ENCODE measurements at places on chromosomes 3 and 15.

DNA sequence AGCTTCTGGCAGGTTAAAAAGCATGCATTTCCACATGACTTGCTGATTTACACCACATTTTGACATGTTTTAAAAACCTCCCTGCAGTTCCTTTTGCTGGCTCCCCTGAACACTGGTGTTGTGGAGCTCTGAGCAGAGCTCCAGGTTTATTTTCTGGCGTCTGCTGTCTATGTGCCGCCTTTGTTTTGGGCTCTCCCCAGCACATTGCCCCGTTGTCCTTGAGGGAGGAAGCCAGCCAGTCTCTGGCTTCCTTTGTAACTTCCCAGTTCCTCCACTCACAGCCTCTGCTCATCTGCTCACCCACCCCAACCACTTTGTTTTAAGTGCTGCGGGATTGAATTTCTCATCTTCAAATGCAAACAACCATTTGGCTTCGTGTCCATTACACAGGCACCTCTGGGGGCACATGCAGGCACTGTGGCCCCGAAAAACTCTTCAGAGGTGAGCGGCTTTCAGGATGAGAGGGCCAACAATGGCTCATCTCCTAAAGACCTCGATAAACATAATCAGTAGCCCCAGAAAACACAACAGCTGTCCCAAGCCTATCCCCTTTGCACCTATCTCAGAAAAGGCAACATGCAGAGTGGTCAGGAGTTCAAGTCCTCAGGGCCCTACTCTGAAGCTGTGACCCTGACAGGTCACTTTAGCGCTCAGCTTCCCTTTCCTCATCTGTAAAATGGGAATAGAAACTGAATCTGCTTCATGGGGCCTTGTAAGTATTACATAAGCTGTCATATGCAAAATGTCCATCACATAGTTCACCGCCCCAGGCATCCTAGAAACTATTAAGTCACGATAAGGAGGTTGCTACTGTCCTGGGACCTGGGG lies 1.3 kb upstream of the MEF2A start:
- no peak for DNase-seq

- DNase-seq = no peak
Observed at GRCh38 chr3:112395181-112395895, 62.4 kb downstream of the CD200 start.

- no peak for DNase-seq
Observed at GRCh38 chr3:142998439-142998838, 2.9 kb upstream of the U2SURP start.

DNA sequence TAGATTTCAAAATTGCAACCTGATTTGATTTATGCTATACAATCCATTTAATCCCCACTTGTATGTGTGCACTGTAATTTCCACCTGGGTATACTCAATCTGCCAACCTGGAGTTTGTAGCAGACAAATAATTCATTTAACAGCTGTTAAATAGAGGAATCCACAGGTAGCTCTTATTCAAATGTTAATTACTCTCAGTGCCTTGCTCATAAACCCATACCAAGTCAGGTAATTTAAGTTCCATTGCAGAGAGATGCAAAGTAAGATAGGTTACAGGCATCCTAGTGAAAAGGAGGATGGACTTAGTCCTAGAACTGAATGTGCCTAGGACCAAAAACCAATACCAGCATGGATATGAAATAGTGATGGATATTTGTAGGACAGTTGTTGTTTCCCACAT lies 674.2 kb downstream of the TBL1XR1 start:
- no peak for DNase-seq

DNA sequence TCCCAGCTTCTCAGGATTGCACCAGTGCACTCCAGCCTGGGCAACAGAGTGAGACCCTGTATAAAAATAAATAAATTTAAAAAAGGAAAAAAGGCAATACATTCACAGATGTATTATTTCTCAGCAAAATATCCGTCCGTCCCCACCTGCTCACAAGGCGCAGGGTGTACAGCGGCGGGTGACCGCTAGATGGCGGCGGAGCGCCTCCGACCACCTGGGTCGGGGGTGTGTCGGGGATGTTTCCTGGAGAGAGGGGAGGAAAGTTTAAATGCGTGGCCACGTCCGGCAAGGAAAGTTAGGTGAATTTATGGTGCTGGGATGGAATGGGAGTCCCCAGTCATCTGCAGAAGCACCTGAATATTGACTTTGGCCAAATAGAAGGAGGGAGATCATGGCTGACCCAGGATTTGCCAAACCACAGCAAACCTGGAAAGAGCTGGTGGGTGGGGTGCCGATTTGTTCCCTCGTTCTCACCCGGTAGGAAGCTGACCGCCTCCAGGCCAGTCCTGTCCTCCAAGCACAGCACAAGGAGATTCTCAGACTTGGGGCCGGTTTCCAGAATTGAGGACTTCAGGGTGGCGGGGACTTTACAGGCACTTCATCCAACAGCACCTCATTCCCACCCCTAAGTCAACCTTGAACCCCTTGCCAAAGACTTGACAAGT lies 88.3 kb downstream of the TMEM266 start:
- DNase-seq = peak; percentile 1

GRCh38 chr3:179955809-179956208 lies 80.9 kb downstream of the PEX5L start:
- DNase-seq = no peak

GRCh38 chr15:101018450-101018849 lies 99.3 kb downstream of the LRRK1 start:
- DNase-seq = no peak

DNA sequence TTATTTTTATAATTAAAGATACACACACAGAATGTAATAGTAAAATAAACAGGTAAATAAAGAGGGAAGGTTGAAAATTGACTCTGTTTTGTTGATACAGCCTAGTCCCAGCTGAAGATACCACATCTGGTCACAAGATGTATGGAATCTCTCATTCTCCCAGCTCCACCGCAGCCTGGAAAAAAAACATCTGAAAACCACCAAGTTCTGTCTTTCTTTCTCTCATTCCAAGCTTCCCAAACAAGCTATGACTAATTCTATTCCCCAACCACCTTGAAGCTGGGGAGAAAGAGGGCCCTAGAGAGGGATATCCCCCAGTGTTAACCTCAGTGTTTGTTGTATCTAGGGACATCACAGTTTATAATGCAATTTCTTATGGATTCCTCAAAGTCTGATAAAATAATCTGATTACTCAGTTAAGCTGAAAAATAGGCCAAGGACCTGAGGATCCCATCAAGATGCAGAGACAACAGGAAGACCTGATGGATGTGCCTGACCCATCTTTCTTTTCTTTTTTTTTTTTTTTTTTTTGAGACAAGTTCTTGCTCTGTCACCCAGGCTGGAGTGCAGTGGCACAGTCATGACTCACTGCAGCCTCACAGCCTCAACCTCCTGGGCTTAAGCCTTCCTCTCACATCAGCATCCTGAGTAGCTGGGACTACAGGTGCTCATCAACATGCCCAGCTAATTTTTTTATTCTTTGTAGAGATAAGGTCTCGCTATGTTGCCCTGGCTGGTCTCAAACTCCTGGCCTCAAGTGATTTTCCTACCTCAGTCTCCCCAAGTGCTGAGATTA lies 38.1 kb downstream of the SRGAP3 start:
- DNase-seq = no peak

GRCh38 chr15:100096700-100097099 lies 245.1 kb downstream of the ADAMTS17 start:
- DNase-seq = no peak

DNA sequence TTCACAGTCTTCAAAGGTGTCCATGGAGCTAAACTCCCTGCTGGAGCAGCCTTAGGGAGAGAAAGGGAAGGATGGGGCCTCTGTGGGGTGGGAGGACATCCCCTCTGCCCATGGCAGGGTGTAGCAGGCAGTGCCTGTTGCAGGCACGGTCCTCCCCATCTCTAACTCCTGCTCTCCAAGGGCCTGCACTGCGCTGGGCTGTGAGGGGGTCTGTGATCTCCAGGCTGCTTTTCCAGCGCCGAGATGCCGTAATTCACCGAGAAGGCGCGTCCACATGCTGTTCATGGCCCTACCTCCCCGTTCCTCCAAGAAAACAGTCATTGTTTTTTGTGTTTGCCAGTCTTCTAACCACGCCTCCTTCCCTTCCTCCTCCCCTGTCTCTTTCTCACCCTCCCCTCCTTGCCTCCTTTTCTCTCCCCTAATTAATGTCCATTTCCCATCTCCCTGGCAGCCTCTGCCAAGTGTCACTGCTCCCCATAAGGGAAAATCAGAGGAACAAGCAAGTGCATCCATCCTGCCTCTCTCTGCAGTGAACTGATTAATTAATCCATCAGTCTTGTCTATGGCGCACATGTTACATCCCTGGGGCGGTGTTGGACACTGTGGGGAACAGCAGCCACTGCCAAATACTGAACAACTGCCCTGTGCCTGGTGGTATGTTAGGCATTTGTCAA lies 17.7 kb upstream of the LAMP3 start:
- DNase-seq = no peak

DNA sequence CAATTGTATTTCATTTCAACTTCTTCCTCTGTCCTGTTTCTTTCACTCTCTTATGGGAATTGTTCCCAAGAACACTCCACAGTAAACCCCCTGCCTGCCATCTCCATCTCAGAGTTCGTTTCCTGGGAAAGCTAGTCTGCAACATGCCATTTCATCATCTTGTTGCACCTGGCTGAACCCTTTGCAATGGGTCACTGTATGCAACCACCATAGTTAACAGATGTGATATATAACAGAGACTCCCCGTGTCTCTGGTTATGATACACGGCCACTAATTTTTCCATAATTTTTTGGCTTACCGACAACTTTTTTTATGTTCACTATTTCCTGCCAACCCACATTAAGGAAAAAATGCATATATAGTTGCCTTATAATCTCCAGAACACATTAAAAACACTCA lies 95.5 kb downstream of the CHST2 start:
- DNase-seq = no peak

DNA sequence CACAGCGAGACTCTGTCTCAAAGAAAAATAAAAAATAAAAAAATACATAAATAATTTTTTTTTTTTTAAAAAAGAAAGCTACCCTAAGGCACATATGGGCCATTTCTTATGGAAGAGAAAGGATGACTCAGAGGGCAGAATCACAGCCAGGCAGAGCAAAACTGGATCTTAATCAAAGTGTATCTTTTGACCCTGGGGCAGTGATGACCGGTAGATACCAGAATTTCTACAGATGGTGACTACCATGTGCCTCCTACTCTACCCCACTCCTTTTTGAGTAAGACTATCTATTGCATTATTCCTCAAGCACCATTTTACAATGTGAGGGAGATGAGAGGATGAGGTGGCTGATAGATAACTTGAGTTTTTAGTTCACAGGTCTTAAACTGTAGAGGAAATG lies 26.0 kb downstream of the TARS3 start:
- DNase-seq = no peak

- no peak for DNase-seq
Observed at GRCh38 chr3:195388380-195388779, 54.4 kb downstream of the ACAP2 start.

GRCh38 chr3:169945313-169945712 lies 21.3 kb upstream of the SEC62 start:
- no peak for DNase-seq

DNA sequence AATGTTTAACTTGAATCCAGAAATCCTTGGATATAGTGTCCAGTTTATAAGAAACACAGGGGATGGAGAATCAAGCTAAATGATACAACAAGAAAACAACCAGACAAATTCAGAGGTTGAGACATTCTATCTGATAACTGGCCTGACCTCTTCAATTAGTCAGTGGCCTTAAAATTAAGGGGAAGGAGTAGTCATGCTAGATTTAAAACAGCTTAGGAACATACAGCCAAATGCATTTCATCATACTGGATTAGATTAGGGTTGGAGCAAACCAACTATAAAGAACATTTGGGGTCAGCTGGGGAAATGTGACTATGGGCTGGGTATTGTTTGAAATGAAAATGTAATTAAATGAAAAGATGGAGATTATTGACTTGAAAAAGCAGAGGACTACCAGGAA lies 53.3 kb downstream of the PPARG start:
- DNase-seq = no peak

- no peak for DNase-seq
Observed at GRCh38 chr3:41318520-41318919, 119.2 kb downstream of the CTNNB1 start.

DNA sequence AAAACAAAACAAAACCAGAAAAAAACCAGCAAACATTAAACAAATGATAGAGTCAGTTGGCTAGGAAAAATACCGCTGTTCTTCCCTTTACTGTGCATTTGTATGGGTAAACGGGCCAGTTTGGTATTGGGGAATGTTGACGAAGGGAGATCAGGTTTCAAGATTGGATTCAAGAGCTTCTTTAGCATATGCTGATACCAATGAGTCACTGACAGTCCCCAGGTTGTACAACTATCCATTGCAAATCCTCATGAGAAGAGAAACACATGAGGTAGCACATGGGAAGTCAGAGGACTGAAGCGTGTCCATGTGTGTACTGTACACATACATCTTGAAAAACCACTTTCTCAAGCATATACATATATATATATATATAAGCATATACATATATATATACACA lies 25.6 kb downstream of the TIGIT start:
- DNase-seq = no peak

- DNase-seq = no peak
Observed at GRCh38 chr3:38605981-38606380, 43.5 kb downstream of the SCN5A start.

DNA sequence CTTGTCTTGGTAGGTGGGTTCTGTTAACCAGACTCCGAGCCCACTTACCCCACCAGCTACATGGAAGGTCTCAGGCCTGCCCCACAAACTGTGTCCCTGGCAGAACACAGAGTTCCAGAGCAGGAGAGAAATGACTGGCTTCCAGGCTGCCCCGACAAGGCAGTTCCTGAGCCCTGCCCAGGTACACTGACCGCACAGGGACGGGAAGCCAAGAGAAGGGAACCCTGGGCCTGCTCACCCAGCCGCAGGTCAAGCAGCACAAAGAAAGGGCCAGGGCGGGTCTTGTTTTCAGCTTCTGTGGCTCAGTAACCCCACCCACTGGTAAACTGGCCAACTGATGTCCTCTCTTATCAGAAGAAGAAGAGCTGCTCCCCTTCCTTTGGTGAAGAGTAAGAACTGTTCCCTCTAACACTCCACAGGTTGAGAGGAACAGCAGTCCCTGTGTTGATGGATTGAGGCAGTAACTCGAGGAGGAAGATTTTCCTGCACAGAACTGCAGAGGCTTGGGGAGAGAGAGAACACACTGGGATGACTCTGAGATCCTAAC lies 68.4 kb downstream of the CRTC3 start:
- no peak for DNase-seq

- no peak for DNase-seq
Observed at GRCh38 chr3:139388821-139389551, 461 bp downstream of the COPB2 start.

GRCh38 chr3:134427400-134428111 lies 53.3 kb upstream of the AMOTL2 start:
- DNase-seq = no peak

- no peak for DNase-seq
Observed at GRCh38 chr15:81758818-81759284, 287.0 kb downstream of the MEX3B start.

Measured in NCI-H1417 treated with DMSO at 0.1 percent for 48 hours (cell line).